Activated CD4-positive, alpha-beta T cell treated with anti-CD3 and anti-CD28 coated beads, Interleukin-2, amount 50 U/mL, for 24 hours (primary cell): ENCODE measurements at places on chromosomes 16 and 17.
A peak's percentile ranks its signal among the peaks of the same experiment; 100 is the strongest.

DNA sequence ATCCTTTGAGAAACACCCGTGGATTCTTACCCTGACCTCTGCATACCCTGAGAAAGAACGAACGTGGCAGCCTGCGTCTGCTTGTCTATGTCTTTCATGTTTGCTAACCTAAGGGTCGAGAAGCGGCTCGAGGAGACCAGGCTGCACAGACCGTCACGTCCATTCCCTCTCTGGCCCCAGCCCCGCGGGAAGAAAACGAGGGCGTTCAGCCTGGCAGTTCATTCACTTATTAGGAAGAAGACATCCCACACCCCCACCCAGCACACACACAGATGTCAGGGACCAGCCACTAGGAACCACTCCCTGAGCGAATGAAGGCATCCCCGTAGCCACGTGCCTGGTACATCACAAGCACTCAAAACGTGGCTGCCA lies 655 bp upstream of the MTHFSD start:
- DNase-seq: no peak

DNA sequence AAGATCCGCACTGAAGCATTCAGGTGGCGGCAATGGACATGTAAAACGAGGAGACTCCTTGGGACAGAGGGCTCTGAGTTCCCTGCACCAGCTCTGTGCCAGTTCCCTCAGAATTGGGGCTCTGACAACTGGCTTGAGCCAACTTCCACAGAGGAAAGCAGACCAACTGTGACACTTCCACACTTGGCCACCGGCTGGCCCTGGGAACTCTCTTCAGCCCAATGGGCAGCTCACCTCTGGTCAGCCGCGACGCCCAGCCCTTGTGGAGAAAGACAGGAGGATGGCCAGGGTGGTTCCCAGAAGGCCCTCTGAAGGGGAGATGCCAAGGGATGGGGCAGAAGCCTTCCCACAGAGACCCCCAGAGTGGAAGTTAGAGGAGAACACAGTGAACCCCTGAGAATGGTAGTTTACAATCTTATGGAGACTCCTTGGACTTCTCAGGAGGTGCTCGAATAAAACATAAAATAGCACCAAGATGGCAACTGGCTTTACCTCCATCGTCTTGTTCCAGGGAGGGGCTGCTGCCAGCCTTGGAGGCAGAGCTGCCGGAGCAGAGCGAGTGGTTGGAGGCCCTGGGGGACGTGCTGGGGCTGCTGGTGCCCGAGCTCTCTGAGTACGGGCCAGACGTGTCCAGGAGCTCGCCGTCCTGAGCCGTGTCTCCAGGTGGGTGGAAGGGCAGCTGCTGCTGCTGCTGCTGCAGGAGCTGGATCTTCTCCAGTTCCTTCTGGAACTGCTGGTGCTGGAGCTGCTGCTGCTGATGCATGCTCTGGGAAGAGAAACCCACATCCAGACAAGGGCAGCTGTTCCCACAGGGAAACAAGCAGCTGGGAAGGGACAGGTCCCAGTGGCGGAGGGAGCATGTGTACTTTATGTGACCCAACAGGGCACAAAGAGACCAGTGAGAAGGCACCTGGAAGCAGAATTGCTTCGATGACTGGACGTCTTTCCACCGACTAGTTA lies 35.0 kb upstream of the ICAM2 start:
- DNase-seq: no peak

- no peak for DNase-seq
These were observed 59.1 kb upstream of the SMIM36 start for GRCh38 chr17:55570391-55570790.

- DNase-seq: peak; percentile 52
These were observed 27.1 kb downstream of the GNPTG start for GRCh38 chr16:1378804-1379303.

GRCh38 chr17:16922386-16923096 lies 49.4 kb downstream of the TNFRSF13B start:
- no peak for DNase-seq

DNA sequence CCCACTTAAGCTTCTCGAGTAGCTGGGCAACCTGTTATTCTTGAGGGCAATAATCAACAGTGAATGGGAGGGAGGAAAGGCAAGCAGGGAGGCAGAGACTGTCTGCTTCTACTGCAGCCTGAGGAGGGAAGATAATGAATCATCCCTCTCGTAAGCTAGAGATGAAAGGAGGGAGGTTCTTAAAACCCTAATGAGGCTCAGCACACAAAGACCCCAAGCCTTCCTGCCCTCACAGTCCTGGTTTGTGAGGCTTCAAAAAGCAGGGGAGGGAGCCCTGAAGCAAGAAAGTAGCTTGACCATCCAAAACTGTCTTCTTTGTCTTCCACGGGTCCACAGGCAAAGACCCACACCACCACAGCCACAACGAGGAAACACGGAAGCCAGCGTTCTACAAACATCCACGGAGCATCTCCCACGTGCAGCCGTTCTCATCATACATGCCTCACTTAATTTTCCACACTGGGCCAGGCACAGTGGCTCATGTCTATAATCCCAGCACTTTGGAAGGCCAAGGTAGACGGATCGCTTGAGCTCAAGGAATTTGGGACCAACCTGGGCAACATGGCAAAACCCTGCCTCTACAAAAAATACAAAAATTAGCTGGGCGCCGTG lies 1.8 kb downstream of the PIK3R5 start:
- no peak for DNase-seq

GRCh38 chr16:88303405-88303804 lies 79.4 kb upstream of the ZNF469 start:
- no peak for DNase-seq
